ENCODE measurements at places on chromosomes 13 and 19.

DNA sequence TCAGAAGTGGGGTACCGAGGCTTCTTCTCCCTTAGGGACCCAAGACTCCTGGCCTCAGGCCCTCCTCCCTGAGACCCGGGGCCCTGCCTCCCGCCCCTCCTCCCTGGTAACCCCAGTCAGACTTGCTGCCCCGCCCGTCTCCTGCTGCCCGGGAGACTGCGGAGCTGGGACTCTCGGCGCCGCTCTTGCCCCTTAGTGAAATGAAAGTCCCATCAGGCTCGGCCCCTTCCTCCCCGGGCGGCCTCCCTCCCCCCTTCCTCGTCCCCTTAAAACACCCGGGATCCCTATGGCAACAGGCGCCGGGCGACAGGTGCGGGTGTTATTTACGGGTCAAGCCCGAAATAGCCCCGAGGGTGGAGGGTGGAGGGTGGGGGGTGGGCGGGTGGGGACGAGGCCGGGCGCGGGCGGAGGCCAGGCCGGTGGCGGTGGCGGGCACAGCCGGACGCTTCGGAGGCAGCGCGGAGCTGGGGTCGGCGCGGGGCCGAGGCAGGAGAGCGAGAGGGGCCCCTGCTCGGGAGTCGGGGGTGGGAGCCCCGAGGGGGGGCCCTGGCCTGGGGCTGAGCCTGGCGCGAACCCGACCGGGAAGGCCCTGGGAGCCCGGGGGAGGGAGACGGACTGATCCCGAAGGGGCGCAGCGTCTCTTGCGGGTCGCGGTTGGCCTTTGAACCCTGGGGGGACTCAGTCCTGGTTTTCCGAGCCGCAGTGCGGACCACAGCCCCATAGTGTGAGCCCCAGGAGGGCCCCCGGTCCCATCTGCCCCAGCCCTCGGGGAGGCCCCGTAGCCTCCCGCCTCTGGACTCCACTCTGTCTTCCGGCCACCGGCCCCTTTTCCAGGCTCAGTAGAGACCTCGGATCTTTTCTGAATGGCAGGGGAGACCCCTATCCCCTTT lies at the start of gene CACNG6:
CACNG6 (plus strand) TSS at position 414 of the 890 bp plus-strand sequence. CDS start 1,241 bp downstream, outside the sequence.
- DNase-seq: no peak

DNA sequence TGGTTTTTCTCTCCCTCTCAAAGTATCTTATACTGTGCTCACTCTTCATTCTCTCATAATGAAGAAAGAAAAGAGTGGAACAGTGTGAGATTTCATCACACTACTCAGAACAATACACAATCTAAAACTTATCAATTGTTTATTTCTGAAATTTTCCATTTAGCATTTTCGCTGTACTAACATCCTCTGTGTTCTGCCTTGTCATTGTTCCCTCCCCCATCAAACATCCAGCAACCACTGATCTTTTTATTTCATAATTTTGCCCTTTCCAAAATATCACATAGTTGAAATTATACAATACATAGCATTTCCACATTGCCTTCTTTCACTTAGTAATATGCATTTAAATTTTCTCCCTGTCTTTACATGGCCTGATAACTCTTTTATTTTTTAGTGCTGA lies 658.7 kb downstream of the SLITRK1 start:
- DNase-seq: no peak

DNA sequence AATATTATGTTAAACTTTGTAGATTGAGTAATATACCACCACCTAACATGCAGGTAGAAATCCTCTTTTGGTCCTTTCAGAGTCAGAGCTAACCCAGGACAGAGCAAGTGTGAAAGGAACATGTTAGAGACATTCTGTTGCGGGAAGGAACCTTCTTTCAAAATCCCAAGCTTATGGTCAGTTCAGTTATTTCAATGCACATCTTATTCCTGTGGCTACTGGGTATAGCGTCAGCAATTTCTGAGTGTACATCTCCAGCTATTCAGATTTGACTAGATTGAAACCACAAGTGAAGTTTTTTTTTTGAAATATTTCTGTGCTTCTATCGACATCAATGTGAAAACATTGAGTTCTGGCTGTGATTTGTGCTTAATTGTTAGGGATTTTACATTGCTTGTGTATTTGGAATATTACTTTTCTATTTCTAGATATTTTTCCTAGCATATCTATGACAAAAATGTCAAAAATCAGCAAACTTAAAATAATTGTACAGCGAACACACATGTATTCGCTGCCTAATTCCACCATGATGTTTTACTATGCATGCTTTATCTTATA lies 165.3 kb downstream of the LMO7 start:
- DNase-seq: no peak

- no peak for DNase-seq
These were observed 86.7 kb upstream of the UQCRFS1 start for GRCh38 chr19:29299416-29300380.

GRCh38 chr19:54299126-54299498 lies 13.9 kb downstream of the LILRA5 start:
- DNase-seq: no peak

DNA sequence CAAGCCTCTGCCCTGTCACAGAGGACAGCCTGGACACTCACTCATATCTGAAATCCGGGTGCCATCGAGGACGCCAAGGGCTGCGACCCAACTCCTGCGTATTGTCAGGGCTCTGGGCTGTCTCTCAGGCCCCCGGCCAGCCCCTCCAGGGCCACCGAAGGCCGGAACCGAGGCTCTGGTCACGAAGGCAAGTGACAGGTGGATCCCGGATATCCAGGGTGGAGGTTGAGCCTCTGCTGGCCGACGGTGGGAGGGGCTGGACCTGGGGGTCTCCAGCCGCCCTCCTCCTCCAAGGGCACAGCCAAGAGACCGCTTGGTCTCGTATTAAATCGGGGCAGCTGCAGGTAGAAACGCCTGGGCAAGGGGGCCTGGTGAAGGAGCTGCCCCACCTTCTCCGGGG lies 5.4 kb downstream of the RNF126 start:
- DNase-seq: no peak
